T-cell (primary cell): ENCODE measurements at places on chromosomes 13 and 19.

GRCh38 chr13:39870197-39870747, 214.8 kb downstream of the COG6 start:
- no peak for DNase-seq

- no peak for DNase-seq
Observed at GRCh38 chr19:24046550-24046949, 40.4 kb upstream of the ZNF254 start.

DNA sequence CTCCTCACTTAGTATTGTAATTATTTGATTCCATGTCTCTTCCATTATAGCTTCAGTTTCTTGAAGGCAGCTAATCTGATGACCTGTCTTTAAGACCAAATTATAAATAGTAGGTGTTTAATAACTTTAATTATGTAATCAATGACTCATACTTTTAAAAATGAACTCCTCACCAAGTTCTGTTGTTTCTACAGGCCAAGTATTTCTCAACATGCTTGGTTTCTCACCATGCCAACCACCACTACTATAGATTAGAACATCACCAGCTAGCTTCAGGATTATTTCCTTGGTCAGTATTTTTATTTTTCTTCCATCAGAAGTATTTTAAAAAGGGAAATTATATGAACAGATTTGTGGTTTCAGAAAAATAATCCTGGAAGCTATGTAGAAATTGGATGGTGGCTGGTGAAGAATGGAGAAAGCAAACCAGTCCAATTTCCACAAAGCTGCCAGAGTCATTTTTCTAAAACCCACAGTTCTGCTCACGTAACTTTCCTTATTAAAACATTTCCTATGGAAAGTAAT, 237.7 kb upstream of the DACH1 start:
- DNase-seq: no peak

GRCh38 chr19:46924874-46925547, 64.2 kb downstream of the ARHGAP35 start:
- DNase-seq: no peak

- no peak for DNase-seq
Observed at GRCh38 chr19:16892868-16893685, 4.3 kb downstream of the F2RL3 start.
